ENCODE measurements at places on chromosomes 16 and 17.

GRCh38 chr17:44389723-44390202, 314 bp upstream of the ITGA2B start:
- no peak for DNase-seq

DNA sequence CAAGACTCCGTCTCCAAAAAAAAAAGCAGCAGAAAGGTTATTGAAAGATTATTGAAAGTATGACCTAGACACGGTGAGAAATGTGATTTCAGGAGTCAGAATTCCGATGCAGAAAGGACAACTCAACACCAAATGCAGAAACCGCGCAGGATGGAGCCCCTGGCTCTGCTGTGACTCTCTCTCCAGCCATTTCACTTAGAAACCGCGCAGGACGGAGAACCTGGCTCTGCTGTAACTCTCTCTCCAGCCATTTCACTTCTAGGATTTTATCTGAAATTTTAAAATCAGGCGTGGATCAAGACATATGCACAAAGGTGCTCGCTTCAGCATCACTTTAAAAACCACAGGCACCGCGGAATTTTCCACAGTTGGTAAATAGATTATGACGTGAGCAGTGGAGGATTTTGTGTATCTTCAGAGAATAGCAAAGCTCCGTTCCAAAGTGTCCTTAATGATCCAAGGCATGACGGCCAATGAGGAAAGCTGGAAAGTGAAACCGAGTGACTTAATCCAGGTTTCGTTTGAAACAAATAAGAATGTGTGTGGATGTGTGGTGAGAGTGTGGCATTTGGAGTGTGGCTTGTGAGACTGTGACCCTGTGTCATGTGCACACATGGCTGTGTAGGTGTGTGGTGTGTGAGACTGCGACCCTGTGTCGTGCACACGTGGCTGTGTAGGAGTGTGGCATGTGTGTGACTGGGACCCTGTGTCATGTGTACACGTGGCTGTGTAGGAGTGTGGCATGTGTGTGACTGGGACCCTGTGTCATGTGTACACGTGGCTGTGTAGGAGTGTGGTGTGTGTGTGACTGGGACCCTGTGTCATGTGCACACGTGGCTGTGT, 9.5 kb downstream of the UTS2R start:
- DNase-seq = no peak

DNA sequence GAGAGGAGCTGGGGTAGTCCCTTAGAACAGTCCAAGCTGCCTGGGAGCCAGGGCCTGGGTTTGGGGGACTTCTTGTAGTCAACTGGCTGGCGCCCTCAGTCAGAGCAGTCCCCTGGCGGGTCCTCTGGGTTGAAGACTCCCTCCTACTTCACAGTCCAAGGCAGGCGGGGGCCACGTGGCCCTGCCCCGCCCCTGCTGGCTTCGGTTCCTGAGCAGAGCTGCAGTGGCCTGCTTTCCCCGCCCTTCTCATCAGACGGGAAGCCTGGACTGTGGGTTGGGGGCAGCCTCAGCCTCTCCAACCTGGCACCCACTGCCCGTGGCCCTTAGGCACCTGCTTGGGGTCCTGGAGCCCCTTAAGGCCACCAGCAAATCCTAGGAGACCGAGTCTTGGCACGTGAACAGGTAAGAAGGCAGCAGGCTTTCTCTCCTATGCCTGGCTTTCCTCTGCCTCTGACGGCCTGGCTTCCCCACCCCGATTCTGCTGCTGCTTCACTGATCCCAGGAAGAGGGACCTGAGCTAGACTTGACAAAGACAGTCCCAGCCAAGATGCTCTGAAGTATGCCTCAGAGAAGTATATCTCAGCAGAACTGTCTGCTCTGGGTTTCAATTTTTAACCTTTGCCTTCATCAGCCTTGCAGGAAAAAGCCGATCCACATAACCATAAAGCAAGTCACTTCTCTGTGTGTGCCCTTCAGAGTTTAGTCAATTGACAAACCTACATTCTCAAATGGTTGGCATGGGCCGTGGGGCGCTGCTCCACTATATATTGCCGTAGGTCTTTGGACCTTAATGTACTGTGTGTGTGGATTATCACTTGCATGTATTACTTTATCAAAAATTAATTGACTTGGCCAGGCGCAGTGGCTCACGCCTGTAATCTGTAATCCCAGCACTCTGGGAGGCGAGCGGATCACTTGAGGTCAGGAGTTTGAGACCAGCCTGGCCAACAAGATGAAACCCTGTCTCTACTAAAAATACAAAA, 56.3 kb downstream of the SF3B3 start:
- no peak for DNase-seq

DNA sequence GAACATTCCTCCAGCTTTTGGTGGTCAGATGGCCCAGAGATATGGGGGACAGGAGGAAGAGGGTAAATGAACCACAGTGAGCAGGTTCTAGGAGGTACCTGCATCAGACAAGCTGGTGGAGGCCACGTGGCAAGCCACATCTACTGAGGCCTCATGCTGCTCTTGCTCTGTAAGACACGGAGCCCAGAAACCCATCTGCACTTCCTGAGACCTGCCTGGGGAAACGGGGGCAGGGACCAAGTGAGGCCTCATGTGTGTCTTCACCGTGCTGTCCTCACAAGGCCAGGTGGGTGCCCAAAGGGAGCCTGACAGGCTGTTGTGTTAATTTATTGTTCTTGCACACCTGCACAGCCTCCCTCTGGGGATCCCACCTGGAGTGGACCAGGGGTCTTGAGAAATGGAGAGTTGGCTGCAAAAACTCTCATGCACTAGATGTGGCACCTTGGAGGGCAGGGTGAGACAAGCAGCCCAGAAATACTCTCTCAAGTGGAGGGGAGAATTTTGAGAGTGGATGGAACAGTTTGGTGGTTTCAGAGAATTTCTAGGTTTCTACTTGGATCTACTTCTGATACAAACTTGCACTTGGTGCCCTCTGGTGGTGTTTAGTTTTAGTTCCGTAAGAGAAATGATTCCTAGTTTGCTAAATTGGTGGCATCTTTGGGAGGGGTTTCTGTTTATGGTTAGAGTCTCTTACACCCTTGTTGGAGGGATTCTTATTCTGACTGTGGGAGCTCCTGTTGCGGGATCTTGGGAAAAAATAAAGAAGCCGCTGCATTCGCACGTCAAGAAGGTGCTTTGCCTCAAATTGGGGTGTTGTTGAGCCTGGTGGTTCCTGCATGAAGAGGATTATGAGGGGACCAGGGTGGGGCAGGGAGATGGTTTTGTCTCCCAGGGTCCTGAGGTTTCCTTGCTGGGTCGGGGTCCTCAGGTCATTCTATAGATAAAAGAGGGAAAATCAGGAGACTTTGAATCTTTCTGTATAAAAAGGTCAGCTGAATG, 47.5 kb downstream of the SLC6A2 start:
- peak; percentile 70 for DNase-seq

DNA sequence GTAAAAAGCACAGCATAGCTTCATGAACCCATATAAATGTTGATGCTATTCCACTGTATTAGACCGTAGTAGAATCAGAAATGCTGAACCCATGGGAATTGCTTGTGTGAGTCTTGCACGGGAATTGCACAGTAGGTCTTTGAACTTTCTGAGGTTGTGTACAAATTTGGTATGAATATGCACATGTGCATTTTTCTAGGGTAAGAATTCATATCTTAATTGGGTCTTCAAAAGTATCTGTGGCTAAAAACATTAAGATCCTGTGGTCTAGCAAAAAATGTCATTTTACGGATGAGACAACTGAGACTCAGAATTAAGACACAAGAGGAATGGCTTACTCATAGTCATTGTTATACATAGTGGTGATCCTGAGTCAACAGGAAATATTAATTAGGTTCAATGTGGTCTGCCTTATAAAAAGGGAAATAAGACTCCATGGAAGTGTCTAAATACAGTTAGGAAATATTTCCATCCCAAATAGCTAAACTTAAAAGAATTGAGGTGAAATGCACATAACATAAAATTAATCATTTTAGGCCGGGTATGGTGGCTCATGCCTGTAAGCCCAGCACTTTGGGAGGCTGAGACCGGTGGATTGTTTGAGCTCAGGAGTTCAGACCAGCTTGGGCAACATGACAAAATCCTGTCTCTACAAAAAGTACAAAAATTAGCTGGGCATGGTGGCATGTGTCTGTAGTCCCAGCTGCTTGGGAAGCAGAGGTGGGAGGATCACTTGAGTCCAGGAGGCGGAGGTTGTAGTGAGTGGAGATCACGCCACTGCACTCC, 22.8 kb downstream of the TAOK1 start:
- no peak for DNase-seq

DNA sequence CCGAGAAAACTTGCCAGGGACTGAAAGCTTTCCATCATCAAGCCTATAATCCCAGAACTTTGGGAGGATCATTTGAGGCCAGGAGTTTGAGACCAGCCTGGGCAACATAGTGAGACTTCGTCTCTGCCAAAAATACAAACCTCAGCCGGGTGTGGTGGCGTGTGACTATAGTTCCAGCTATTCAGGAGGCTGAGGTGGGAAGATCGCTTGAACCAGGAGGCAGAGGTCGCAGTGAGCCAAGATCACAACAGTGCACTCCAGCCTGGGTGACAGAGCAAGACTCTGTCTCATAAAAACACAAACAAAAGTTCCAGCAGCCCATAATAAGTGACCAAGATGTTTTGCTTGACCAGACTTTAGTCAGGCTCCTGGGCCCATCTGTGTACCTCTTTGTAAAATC, 1.9 kb downstream of the MEAK7 start:
- DNase-seq = no peak

DNA sequence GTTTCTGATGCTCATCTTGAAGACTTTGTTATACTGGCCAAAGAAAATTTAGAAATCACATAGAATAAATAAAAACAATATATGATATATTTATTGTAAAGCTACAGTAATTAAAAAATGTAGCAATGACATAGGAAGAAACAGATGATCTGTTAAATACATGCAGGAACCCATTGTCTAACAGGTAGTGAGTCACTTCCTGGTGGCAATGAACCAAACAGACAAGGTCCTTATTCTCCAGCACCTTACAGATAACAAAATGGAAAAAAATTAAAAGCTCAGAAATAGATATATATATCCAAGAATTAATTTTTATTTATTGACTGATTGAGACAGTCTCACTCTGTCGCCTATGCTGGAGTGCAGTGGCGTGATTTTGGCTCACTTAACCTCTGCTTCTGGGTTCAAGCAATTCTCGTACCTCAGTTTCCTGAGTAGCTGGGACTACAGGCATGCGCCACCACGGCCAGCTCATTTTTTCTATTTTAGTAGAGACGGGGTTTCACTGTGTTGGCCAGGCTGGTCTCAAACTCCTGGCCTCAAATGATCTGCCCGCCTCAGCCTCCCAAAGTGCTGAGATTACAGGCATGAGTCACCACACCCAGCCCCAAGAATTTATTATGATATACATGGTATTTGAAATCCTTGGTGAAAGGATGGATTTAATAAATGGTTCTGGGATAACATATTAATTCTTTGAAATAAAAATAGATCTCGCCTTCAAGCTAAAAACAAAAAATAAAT, 7.5 kb downstream of the NETO2 start:
- no peak for DNase-seq

- DNase-seq = no peak
These were observed 5.1 kb upstream of the SLC7A6 start for GRCh38 chr16:68259007-68259825.

DNA sequence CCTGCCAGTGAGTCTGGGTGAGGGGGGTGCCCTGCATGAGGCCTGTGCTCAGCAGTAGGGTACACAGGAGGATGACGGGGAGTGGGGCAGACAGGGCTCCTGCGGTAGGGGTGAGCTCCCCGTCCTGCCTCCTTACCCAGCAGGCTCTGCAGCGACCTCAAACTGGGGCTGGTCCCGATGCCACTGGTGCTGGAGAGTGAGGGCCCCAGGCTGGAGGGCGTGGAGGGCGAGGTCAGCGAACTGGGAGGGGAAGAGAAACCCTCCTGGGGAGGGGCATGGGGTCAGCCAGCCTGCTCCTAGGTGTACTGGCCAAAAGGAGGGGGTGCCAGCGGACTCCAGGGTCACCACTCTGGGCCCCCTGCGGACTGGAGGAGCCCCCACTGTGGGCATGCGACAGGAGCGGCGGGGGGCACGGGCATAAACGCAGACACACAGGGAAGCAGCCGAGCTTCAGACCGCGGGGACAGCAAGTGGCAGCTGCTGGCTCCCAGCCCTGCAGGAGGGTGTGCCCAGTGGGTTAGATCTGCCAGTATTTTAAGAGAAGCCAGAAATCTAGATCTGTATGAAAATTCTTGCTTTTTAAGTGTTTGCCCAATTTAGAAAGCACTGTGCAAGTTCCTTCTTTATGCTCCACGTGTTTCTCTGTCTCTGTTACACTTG, 9.0 kb upstream of the VASN start:
- no peak for DNase-seq

DNA sequence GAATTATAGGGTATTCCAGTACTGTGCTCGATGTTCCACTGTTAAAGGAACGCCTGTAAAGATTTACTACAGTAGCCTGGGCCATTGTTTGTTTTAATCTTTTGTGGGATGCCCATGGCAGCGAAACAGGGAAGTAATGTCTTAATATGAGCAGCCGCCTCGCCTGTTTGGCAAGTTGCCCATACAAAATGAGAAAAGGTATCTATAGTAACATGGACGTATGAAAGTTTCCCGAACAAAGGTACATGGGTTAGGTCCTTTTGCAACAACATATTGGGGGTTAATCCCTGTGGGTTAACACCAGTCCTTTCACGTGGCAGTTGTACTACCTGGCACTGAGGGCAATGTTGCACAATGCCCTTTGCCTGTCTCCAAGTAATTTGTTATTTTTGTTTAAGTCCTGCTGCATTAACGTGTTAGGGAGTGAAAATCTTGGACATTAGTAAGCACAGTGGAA, 21.1 kb upstream of the TMC5 start:
- peak; percentile 60 for DNase-seq

DNA sequence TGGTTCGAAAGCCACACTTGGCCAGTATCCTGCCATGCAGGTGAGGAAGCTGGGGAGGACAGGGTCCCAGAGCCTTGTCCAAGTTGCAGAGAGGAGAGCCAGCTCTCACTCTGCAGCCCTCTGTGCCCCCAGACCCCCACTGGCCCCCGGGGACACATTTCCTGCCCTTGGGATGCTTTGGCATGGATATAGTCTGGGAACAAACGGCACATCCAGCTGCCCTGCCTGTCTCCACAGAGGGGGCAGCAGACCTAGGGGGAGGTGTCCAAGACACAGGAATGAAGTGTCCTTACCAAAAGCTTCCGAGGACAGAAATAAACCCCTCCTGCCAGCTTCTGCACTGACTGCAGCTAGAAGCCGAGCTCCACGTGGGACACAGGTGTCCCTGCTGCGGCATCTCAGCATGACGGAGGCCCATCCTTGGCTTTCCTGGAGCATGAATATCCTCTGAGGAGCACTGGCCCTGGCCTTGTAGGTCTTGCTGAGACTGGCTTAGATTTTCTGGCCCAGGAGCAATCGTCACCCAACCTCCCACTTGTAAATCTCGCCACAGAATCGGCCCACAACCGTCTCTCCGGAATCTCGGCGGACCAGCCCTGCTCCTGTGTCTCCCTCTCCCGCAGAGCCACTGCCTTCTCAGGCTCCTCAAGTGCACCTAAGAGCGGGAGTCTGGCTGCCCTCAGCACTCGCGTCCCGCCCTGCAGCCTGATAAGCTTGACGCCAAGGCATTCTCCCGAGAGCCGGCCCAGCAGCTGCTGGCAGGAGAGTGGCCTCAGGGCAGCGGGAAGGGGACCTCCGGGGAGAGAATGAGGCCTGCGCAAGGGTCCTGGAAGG, 1.1 kb upstream of the CAPN15 start:
- peak; percentile 21 for DNase-seq
